ENCODE measurements at places on chromosomes 2 and 18.

DNA sequence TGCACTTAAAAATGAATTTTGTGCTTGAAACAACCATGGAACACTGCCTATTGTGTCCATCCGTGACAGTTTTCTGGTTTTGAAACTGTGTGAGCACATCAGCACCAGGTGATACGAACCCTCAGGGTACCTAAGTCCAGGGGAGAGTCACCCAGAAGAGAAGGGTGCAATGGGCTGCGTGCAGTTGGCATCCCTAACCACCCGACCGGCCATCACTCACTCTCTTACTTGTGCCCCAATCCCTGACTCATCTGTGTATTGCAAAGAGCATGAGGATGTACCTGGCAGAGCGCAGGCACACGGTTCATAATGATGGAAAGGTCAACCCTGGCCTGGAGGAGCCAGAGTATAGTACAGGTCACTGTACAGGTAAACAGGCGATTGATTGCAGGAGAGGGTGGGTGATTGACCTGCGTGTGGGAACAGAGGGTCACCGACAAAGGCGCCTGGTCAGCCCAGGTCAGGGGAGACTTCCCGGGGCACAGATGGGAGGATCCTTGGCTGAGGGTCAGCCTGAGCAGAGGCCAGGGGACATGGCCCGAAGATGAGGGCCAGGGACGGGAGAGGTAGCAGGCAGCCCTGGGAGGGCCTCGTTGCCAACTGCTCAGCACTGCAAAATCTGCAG lies 160.3 kb downstream of the SEPTIN10 start:
- DNase-seq: no peak

DNA sequence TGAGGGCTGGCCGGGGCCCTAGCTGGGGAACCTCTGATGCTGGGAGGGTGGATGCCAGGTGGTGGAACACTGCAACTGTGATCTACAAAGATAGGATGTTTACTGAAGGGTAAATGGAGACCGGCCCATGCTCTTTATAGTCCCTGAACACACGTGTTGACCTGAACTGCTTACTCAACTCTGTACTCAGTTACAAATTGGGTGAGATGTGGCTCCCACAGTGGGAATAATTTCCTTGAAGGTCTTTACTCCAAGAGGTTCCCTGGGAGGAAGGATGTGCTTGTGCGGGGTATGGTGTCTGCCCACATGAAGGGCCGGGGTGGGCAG lies 254.1 kb downstream of the PRKCE start:
- no peak for DNase-seq

DNA sequence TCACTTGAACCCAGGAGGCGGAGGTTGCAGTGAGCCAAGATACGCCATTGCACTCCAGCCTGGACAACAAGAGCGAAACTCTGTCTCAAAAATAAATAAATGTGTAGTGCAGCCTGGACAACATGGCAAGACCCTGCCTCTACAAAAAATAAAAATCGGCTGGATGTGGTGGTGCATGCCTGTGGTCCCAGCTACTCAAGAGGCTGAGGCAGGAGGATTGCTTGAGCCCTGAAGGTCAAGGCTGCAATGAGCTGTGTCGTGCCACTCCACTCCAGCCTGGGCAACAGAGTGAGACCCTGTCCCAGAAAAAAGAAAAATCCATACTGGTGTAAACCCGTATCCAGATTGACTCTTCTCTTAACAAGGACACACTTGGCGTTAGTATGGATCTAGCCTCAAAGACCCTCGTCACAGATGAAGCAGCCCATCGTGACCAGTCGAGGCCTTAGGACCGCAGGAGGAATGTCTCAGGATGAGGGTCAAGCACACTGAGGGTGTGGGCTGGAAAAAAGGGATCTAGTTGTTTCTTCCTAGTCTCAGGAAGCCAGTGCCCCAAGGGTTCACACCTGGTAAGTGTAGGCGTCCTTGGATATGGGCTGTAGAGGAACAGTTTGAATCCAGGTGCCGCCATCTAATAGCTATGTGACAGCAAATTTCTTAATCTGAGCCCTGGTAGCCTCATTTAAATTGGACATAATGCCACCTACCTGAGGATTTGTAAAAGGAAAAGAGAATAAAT lies 4.0 kb upstream of the GPBAR1 start:
- peak; percentile 21 for DNase-seq

GRCh38 chr2:64595397-64596176 lies 58.1 kb downstream of the SERTAD2 start:
- DNase-seq: no peak

DNA sequence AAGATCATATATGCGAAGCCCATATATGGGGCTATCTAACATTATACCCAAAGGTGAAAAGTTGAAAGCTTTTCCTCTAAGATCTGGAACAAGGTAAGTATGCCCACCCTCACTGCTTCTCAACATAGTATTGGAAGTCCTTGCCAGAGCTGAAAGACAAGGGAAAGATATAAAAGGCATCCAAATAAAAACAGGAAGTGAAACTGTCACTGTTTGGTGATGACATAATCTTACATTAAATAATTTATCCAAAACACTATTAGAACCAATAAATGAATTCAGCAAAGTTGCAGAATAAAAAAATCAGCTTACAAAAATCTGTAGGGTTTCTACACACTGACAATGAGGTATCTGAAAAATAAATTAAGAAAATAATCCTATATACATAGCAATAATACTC lies 205.8 kb downstream of the INSIG2 start:
- DNase-seq: no peak

- DNase-seq: no peak
These were observed 1624.2 kb upstream of the TMEFF2 start for GRCh38 chr2:193818801-193819499.

- DNase-seq: no peak
These were observed 25.2 kb downstream of the MOCOS start for GRCh38 chr18:36212301-36213171.

Data from activated T-cell treated with anti-CD3 and anti-CD28 coated beads, Interleukin-2, amount 50 U/mL, for 1 hour (primary cell).